Naive B cell (primary cell): ENCODE measurements at places on chromosomes 2 and 18. TPM values are rescaled to one million over a fixed set of nuclear protein-coding genes. Genes with fewer than 3 reads are reported as not detected.

GRCh38 chr18:77114415-77115191 is 18.0 kb downstream of the MBP start:
- DNase-seq: no peak

DNA sequence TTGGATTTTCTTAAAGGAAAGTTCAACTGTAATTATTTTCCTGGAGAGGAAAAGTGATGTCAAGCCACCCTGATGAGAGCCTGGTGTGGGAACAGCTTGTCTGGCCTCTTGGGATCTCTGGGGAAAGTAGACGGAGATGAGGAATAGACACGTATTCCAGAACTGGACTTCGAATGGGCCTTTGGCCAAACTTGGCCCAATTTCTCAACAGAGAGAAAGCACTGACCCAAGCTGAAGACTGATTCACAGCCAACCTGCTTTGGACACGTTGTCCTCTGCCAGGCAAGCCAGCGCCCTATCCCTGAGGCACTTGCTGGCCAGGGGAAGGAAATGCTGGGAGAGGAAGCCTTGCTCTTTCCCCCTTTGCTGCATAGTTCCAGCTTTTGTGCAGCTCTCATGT is 70.8 kb upstream of the CTAGE1 start:
- no peak for DNase-seq

GRCh38 chr18:74171910-74172606 is 23.7 kb downstream of the TIMM21 start:
- DNase-seq: no peak

GRCh38 chr2:183614799-183615435 is 490.7 kb downstream of the NUP35 start:
- DNase-seq: no peak

- DNase-seq: no peak
Observed at GRCh38 chr2:157267476-157267875, 10.0 kb downstream of the GALNT5 start.

GRCh38 chr2:207437524-207438143 is 92.1 kb upstream of the CREB1 start:
- DNase-seq: no peak

GRCh38 chr2:187150670-187151069 is 297.4 kb downstream of the CALCRL start:
- no peak for DNase-seq

GRCh38 chr2:168515502-168515901 is 59.4 kb downstream of the CERS6 start:
- DNase-seq: no peak

- DNase-seq: no peak
Observed at GRCh38 chr18:45540125-45540524, 75.2 kb upstream of the SLC14A2 start.

SCN7A gene
- polyA plus RNA-seq: not detected

CAPN14 gene
- polyA plus RNA-seq: 0.51 TPM

FOXD4L1 gene
- not detected for polyA plus RNA-seq
